ENCODE measurements at places on chromosomes 2 and 18.

GRCh38 chr2:60899892-60900249 lies 18.5 kb downstream of the REL start:
- DNase-seq, result no peak

- DNase-seq, result no peak
These were observed 66.3 kb downstream of the ZEB2 start for GRCh38 chr2:144453486-144454158.

DNA sequence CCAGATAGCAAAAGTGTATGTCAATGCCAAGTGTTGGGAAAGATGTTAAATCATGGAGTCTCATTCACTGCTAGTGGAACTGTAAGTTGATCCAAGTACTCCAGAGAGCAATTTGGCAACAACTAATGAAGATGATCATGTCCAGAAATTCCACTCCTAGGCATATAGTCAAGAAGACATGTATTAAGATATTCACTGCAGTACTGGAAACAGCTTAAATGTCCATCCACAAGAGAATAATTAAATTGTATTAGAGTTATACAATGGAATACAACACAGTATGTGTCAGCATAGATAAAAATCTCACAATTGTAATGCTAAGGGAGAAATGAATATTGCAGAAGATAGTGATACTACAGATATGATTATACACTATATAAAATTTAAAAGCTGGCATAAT lies 15.2 kb upstream of the LBH start:
- no peak for DNase-seq

- DNase-seq, result no peak
These were observed 286.4 kb upstream of the PARD3B start for GRCh38 chr2:204258890-204259289.

DNA sequence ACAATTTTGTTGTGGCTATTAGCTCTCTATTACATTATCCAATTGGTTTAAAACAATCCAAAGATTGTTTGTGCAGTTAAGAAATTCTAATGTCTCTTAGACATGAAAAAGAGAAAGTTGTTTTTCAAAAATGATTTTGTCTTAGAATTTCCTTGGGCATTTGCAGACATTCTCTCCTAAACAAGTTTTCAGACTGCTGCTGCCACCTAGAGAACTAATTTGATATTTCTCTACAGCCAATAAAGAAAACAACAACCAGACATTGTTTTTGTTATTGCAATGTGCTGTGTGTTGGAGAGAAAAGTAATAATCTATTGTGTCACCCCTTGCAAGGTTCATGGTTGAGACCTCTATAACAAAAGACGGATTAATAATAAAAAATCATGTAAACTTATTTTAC lies 119.0 kb upstream of the SYT4 start:
- DNase-seq, result no peak

DNA sequence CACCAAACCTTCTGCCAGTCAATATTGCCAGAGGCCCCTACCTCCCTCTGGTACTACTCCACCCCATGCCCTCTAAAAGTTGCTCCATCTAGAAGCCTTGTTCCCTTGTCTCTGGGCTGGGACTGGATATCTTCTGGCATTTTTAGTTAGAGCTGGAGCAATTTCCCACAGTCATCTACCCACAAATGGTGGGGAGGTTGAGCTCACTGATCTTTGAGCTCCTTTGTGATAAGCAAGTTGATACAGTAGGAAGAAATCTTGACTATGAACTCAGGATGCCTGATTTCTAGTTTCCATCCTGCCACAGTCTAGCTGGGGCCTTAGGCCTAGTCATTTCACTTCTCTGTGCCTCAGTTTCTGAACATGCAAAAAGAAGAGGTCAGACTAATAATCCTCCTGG lies 155.0 kb downstream of the MAIP1 start:
- no peak for DNase-seq

DNA sequence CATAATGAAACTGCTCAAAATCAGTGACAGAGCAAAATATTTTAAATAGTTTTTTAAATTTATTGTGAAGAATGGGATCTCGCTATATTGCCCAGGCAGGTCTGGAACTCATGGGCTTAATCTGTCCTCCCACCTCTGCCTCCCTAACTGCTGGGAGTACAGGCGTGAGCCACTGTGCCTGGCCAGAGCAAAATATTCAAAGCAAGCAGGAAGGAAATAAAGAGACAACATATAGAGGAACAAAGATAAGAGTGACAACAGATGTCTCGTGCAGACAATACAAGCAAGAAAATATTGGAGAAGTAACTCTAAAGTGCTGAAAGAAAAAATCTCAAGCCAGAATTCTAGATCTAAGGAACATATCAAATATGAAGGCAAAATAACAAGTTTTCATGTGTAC lies 5.0 kb upstream of the SCLY start:
- DNase-seq, result no peak

- DNase-seq, result no peak
These were observed 70.3 kb upstream of the PSME4 start for GRCh38 chr2:54041135-54041534.

GRCh38 chr2:134247679-134248078 lies 6.2 kb upstream of the MGAT5 start:
- no peak for DNase-seq

GRCh38 chr2:70558195-70558808 lies 4.7 kb upstream of the TGFA start:
- DNase-seq, result no peak

DNA sequence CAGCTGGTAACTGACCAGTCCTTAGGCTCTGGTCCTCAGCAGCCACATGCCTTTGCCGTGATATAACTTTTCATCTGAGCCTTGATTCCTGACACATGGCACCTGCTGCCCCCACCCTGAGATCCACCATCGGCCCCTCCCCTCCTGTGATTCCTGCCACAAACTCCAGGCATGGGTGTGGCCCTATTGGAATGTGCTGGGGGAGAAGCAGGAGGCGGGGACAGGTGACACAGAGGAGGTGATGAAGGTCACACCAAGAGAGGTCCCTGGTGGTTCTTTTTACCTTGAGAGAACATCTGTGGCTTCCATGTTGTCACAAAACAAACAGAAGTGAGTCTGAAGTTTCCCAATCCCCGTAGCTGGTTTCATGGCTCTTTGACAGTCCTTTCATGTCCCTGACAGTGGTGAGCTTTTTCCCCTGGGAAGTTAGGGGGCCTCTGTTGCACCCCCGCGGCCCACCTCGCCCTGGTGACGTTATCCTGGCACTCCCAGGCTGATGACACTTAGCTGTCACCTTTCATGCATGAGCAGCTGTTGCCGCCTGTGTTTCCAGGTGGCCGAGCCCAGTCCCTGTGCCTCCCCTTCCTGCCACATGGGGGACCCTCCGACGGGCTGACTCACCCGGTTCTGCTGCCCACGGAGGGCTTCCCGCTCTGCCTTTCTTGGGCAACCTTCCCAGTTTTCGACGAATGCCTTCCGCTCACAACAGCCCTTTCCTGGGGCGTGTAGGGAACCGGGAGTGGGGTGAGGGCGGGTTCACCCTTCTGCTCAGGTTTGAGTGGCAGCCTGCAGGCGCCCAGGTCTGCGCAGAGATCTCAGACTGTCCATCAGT lies 66.3 kb upstream of the GLI2 start:
- DNase-seq, result no peak

DNA sequence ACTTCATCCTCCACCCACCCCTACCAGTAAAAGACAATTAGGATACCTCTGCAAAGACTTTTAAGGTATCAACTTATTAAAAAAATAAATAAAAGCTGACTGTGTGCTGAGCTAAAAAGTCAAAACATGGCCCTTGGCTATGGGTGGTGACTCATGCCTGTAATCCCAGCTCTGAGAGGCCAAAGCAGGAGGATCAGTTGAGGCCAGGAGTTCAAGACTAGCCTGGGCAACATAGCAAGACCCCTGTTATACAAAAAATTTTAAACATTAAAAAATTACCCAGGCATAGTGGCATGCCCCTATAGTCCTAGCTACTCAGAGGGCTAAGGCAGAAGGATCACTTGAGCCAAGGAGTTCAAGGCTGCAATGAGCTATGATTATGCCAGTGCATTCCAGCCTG lies 297.4 kb upstream of the FBXO11 start:
- DNase-seq, result no peak
